Cardiac muscle cell (in vitro differentiated cells and primary cell): ENCODE measurements at places on chromosomes 5 and 9. TPM values are rescaled to one million over a fixed set of nuclear protein-coding genes. Genes with fewer than 3 reads are reported as not detected.

Gene GARIN3
- total RNA-seq: not detected in 2 replicates

Gene EGR1
- 11.7 and 13.9 TPM in 2 replicates for total RNA-seq

Gene GHR
- 2.9 and 3.2 TPM in 2 replicates for total RNA-seq

Gene DAPK1
- total RNA-seq: 24.6 and 39.6 TPM in 2 replicates

Gene ADRB2
- total RNA-seq: 7.5 and 10.9 TPM in 2 replicates

Gene SYK
- not detected in 2 replicates for total RNA-seq

Gene C8G
- total RNA-seq: 3.4 and 10.8 TPM in 2 replicates

Gene RPP25L
- total RNA-seq: 68.4 and 71.6 TPM in 2 replicates

GRCh38 chr5:103111468-103111867 is 8.5 kb downstream of the GIN1 start:
- no peaks in the 10 kb centered on the region for H3K4me1 ChIP-seq
- H3K27me3 ChIP-seq: no peaks in the 10 kb centered on the region
- H3K36me3 ChIP-seq: no peaks in the 10 kb centered on the region

DNA sequence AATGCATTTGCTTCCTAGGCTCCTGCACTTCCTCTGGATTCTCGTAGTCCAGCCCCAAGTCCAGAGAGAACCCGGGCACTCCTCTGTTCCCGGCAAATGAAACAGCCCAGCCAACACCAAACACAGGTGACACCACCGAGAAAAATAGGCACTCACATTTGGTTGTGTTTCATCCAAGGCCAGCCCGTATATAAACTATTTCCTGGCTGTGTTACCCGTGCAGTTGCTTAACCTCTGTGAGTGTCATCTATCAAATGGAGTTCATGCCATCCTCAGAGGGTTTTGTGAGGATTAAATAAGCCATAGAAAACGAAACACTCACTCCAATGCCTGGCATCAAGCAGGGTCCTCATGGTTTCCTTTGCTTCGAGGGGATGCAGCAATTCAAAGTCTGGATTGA is 115.2 kb downstream of the BOD1 start:
- no peaks in the 10 kb centered on the region for H3K36me3 ChIP-seq
- H3K27ac ChIP-seq: no peak overlapping the region
- DNase-seq: no peak
- H3K27me3 ChIP-seq: no peaks in the 10 kb centered on the region
- no peak overlapping the region for H3K4me3 ChIP-seq

GRCh38 chr9:38360839-38361472 is 31.5 kb upstream of the ALDH1B1 start:
- no peak overlapping the region for H3K4me3 ChIP-seq
- no peaks in the 10 kb centered on the region for H3K36me3 ChIP-seq
- DNase-seq: no peak
- peaks cover 6% of the 10 kb centered on the region for H3K4me1 ChIP-seq
- H3K27me3 ChIP-seq: no peaks in the 10 kb centered on the region

DNA sequence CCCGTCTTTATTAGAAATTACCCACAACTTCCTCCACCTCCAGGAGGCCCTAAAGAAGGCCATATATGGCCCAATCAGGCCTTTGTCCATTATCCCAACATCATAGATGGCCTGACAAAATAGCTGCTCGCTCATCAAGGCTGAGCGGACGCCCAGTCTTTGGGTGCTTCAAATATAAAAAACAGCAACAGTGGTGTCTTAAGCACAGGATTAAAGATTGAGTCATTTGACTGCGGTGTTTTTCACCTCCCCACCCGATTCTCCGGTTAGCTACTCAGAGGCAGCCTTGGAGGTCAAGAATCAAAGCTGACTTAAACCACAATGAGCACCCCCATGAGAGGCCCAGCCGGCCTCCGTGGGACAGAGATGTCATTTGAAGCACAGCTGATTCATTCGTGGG is 18.8 kb downstream of the S1PR3 start:
- DNase-seq: no peak
- H3K27ac ChIP-seq: no peak overlapping the region
- H3K27me3 ChIP-seq: no peaks in the 10 kb centered on the region
- H3K4me1 ChIP-seq: peaks cover 22% of the 10 kb centered on the region
- no peak overlapping the region for H3K4me3 ChIP-seq

GRCh38 chr5:5755888-5756287 is 333.4 kb downstream of the ICE1 start:
- H3K4me3 ChIP-seq: no peak overlapping the region
- no peaks in the 10 kb centered on the region for H3K4me1 ChIP-seq
- no peak overlapping the region for H3K27ac ChIP-seq
- H3K27me3 ChIP-seq: no peaks in the 10 kb centered on the region

DNA sequence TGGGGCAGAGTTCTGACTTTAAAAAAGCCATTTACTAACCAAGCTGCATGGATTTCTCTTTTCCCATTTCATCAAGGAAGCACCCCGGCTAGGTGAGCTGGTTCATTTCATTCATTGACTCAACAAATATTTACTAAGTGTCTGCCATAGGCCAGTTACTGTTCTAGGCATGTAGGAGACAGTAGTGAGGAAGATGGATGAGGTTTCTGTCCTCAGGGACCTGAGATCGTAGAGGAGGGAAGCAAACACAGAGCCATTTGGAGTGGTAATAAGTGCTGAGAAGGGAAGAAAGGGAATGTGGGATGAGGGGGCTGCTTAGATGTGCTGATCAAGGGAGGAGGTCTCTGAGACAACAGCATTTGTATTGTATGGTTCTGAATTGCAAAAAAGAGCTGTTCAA is 120.4 kb downstream of the C9orf152 start:
- H3K4me1 ChIP-seq: no peaks in the 10 kb centered on the region
- H3K27ac ChIP-seq: no peak overlapping the region
- H3K27me3 ChIP-seq: no peaks in the 10 kb centered on the region
- H3K4me3 ChIP-seq: no peak overlapping the region

DNA sequence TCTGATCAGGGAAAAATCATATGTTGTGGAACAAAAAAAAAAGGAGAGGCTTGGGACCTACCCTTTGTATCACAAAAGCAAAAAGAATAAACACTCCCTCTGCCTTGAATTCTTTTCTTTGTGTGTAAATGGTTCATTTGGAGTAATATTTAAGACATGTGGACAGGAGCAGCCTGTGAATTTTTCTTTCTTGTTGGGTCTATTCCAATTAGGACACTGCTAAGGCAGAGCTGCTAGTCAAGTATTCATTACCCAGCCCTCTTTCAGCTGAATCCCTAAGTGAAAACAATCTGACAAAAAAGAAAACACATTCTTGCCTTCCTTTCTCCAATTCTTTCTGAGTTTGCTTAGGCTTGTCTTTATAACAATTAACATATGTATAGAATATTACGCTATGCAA is 330.0 kb downstream of the EBF1 start:
- no peak overlapping the region for H3K4me3 ChIP-seq
- DNase-seq: peak; percentile 50
- H3K4me1 ChIP-seq: no peaks in the 10 kb centered on the region
- no peaks in the 10 kb centered on the region for H3K36me3 ChIP-seq
- no peaks in the 10 kb centered on the region for H3K27me3 ChIP-seq

- no peaks in the 10 kb centered on the region for H3K4me1 ChIP-seq
- no peaks in the 10 kb centered on the region for H3K27me3 ChIP-seq
- H3K27ac ChIP-seq: no peak overlapping the region
- no peak overlapping the region for H3K4me3 ChIP-seq
- DNase-seq: peak; percentile 69
These were observed 182.9 kb upstream of the RFX3 start for GRCh38 chr9:3708751-3709150.

GRCh38 chr9:127977884-127978647 is 2.7 kb downstream of the EEIG1 start:
- peak overlapping the region; percentile 92 for H3K27ac ChIP-seq
- H3K27me3 ChIP-seq: no peaks in the 10 kb centered on the region
- peak; percentile 95 for DNase-seq
- no peaks in the 10 kb centered on the region for H3K36me3 ChIP-seq

DNA sequence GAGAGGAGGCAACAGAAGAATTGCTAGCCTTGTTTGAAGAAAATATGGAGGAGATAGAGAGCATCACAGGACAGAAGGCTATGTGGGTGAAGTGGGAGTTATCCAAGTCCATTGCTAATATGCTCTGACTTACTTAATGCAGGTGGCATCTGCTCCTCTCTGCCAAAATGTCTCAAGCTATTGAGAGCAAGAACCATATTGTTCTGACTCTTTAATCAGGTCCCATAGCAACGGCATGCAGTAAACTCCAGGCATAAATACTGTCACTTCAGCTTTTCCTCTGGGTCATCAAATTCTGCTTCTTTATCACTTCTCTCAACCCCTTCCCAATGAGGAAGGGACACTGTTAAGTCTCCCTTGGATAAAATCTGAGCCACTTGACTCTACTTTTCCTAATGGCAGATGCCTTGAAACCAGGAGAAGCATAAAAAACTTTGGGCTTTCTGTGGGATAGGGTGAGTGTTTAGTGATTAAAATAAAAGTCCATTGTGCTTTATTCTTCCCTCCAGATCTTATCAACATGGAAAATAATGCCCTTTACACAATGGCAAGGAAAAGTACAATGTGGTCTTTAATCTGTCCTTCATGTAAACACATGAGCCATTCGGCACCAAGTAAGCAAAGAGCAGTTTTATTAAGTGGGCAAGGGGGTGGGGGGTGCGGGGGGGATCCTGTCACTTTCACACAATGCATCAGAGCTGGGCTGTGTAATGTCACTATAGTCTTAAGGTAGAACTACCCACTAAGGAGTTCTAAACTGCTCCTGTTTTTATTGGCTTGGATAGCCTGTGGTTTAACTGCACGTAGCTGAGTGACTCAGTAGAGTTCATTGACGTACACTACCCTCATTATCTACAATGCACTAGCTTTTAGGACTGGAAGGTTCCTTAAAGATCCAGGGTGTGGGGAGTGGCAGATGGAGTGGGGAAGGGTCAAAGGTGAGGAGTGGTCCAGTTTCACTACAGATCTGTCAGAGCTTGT is 71.0 kb upstream of the TARS1 start:
- H3K36me3 ChIP-seq: no peaks in the 10 kb centered on the region
- H3K27me3 ChIP-seq: peaks cover 36% of the 10 kb centered on the region
- H3K4me1 ChIP-seq: peaks cover 4% of the 10 kb centered on the region
- H3K4me3 ChIP-seq: no peak overlapping the region

DNA sequence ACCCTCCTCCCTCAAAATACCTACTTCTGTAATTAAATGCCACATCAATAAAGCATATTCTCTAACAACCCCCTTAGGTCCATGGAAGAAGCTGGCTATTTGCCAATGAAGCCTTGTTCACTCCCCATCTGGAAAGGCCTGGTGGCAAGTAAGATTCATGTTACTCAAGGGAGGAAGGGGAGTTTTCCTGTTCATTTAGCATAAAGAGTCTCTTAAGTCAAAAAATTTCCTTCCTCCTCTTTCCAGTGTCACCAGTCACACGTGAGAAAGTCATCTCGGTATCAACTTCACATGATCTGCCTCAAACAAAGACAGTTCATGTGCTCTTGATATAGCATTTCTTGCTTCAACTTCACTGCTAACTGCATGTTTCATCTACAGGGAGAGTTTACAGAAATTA is 32.7 kb upstream of the RIC1 start:
- DNase-seq: peak; percentile 17
- no peak overlapping the region for H3K4me3 ChIP-seq
- peaks cover 2% of the 10 kb centered on the region for H3K27me3 ChIP-seq
- H3K4me1 ChIP-seq: no peaks in the 10 kb centered on the region
- H3K36me3 ChIP-seq: no peaks in the 10 kb centered on the region
- no peak overlapping the region for H3K27ac ChIP-seq

GRCh38 chr9:123261006-123261677 is 7.2 kb downstream of the STRBP start:
- H3K4me3 ChIP-seq: no peak overlapping the region
- no peaks in the 10 kb centered on the region for H3K27me3 ChIP-seq
- no peak overlapping the region for H3K27ac ChIP-seq
- H3K4me1 ChIP-seq: no peaks in the 10 kb centered on the region
- no peaks in the 10 kb centered on the region for H3K36me3 ChIP-seq
- no peak for DNase-seq

- no peak overlapping the region for H3K27ac ChIP-seq
- no peak for DNase-seq
- peaks cover 30% of the 10 kb centered on the region for H3K4me1 ChIP-seq
- H3K27me3 ChIP-seq: no peaks in the 10 kb centered on the region
These were observed 11.1 kb upstream of the PAIP1 start for GRCh38 chr5:43567967-43568366.

DNA sequence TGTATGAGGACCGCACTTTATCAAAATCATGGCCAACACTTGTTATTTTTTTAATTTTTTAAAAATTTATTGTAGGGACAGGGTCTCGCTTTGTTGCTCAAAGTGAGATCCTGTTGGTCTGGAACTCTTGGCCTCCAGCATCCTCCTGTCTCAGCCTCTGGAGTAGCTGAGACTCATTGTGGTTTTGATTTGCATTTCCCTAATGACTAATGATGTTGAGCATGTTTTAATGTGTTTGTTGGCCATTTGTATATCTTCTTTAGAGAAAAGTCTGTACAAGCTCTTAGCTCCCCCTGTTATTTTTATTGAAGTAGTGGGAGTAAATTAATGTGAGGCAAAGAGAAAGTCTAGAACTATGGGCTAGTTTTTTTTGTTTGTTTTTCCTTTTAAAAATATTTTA is 1.6 kb upstream of the RPS6 start:
- H3K4me3 ChIP-seq: no peak overlapping the region
- H3K4me1 ChIP-seq: no peaks in the 10 kb centered on the region
- DNase-seq: no peak
- no peaks in the 10 kb centered on the region for H3K27me3 ChIP-seq
- no peak overlapping the region for H3K27ac ChIP-seq
- H3K36me3 ChIP-seq: peaks cover 17% of the 10 kb centered on the region

DNA sequence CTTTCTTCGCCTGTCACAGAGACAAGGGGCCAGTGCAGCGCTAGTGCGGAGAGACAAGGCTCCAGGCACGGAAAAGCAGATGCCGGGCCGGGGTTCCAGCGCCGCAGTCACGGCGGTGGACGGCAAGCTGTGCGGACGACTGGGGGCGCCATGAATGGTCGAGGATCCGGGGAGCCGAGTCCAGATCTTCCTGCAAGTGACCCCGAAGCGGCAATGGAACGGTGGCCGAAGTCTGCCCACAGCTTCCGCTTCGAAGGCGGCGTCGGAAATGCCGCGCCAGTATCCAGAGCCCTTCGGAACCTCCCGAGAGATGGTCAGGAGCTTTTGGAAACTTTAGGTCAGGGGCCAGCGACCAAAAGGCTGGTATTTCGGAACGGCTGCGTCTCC is 601 bp upstream of the FAF2 start:
- H3K4me3 ChIP-seq: peak overlapping the region; percentile 57
- H3K27me3 ChIP-seq: no peaks in the 10 kb centered on the region
- no peaks in the 10 kb centered on the region for H3K36me3 ChIP-seq
- peak overlapping the region; percentile 92 for H3K27ac ChIP-seq
- peaks cover 13% of the 10 kb centered on the region for H3K4me1 ChIP-seq

DNA sequence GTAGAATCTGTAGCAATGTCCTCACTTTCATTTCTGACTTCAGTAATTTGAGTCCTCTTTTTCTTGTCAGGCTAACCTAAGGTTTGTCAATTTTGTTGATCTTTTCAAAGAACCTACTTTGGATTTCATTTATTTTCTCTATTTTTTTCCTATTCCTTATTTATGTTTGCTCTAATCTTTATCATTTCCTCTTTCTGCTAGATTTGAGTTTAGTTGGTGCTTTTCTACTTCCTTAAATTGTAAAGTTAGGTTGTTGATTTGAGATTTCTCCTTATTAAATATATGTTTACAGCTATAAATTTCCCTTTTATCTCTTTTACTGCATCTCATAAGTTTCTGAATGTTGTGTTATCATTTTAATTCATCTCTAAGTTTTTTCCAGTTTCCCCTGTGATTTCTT is 75.1 kb upstream of the FAM120A start:
- DNase-seq: no peak
- H3K27me3 ChIP-seq: no peaks in the 10 kb centered on the region
- no peak overlapping the region for H3K4me3 ChIP-seq
